CD4-positive, alpha-beta T cell treated with Interleukin-17A for 4 hours (primary cell): ENCODE measurements at places on chromosomes 6 and 20.

GRCh38 chr20:21557241-21558020 is 43.6 kb upstream of the NKX2-2 start:
- peak; percentile 57 for DNase-seq

DNA sequence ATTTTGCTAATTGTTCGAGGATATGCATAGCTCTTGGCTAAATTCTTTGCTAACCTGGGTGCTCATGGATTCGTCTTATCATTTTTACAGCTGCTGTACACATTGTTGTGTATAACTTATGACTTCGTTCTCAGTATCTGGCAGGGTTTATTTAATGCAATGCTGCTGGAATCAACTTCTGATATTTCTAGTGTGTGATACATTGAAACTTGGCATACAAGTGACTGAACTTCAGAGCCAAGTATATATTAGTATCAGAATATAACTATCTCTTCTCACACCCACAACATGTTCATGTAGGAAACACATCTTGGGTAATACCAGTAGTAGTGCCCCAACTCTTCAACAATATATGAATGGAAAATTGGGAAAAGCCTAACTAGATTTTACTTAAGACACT is 764.2 kb downstream of the TENT5A start:
- DNase-seq, result no peak

DNA sequence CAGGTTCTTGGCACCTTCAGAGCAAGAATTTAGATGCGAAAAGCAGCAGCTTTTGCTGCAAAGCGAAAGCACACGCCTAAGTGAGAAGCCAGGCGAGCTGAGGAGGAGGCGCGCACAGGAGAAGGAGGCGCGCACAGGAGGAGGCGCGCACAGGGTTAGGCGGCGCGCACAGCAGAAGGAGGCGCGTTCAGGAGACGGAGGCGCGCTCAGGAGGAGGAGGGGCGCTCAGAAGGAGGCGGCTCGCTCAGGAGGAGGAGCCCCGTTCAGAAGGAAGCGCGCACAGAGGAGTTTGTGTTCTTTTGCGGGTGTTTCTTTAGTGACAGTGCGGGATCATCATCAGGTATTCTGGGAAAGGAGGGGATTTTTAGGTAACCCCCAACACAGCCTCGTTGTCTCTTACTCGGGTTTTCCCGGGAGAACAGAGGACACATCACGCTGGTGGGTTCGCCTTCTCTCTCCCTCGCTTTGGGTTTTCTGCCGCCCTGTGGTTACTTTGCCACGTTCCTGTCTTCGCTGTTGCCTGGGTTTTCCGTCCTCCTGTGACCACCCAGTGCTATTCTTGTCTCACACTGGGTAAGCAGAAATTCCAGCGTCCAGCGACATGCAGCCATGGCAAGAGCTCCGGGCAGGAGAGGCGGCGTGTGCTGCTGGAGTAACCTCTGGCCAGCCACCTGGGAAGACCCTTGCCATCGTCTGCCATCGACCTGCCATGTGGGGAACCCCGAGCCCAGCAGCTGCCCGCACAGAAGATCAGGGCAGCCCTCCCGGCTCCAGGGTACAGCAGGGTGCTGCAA is 47.0 kb downstream of the WDR27 start:
- peak; percentile 77 for DNase-seq

DNA sequence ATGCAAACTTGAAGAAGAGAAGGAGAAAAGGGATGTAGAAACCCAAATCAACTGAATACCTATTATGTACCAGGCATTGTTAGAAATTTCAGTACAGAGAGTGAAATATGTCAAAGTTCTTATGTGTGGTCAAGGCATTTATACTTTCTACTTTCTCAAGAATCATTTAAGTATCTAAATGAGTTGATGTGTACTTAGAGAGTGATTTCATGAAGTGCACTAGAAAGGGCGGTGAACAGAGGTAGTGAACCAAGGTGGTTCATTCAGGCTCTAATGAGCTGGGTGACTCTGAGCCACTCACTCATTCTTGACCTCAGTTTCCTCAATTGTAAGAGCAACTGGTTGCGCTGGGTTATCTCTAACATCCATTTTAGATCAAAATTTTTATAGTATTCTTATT is 3.3 kb downstream of the PDE7B start:
- DNase-seq, result no peak

- peak; percentile 75 for DNase-seq
These were observed 7.5 kb downstream of the CCM2L start for GRCh38 chr20:32017711-32018251.

DNA sequence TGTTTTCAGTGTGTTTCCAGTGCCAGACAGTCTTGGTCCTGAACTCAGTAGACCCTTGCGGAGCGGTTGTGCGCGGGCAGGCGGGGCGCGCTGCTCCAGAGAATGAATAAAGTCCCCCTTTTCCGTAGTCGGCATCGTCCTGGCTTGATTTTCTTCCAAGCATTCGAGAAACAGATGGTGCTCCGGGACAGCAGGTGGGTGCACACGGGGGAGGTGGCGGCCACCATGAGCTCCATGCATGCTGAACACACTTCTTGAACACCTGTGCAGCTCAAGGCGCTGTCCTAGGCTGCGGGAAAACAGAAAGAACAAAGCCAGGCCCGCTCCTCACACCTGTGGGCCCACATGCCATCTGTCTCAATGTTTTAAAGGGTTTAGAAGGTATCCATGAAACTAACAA is 125.2 kb downstream of the TAF4 start:
- DNase-seq, result no peak

- no peak for DNase-seq
These were observed 54.8 kb upstream of the SPDEF start for GRCh38 chr6:34610819-34611477.

DNA sequence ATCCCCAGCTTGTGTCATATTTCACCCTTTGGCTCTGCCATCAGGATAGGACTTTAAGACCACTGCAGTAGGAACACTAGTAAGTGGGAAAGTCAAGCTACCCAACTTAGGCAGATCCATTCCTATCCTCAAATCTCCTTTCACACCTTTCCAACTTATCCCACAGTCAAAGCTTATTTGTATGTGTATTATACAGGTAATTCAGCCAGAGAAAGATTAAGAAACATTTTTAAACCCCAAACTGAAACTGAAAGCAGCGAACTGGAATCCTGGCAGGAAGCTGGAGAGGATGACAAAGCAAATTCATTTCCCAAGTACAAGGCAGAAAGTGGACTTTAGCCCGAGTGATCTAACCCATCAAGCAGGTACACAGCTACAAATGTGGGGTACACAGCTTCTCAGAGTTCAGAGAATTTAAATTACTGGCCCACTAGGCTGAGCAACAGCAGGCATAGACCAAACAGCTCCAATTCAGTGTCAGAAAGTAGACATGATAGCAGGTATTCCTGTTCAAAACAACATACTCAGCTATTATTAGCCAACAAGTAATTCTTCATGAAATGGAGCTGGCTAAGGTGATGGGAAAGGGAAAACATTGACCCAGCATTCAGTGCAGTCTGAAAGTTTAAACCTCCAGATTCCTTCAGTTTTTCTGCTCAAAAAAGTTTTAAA is 39.1 kb downstream of the ILRUN start:
- DNase-seq, result no peak

DNA sequence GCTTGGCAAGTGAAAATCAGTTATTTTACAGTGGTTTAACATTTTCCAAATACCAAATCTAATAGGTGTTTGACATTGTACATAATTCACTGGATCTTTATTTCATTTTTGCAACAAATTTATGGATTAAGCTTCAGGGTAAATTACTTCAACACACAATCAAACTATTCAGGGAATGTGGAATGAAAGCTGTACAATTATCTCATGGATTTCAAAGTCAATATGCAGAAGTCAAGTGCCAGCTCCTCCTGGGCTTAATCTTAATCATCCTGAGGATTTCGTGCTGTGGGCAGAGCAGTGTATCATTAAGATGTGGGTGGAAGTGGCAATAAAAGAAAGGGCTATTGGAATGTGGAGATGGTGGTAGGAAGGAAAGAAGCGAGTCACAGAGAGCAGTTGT is 548.8 kb downstream of the COL12A1 start:
- no peak for DNase-seq

- DNase-seq, result no peak
These were observed 12.4 kb downstream of the TFB1M start for GRCh38 chr6:155301867-155302266.

- DNase-seq, result no peak
These were observed 139.1 kb upstream of the LAMP5 start for GRCh38 chr20:9375221-9375681.

GRCh38 chr6:164570801-164571200 is 738.6 kb downstream of the C6orf118 start:
- DNase-seq, result no peak

- DNase-seq, result peak; percentile 4
These were observed 61.4 kb downstream of the BMP2 start for GRCh38 chr20:6828794-6829423.

- DNase-seq, result no peak
These were observed 5.6 kb downstream of the CST3 start for GRCh38 chr20:23631981-23632710.

DNA sequence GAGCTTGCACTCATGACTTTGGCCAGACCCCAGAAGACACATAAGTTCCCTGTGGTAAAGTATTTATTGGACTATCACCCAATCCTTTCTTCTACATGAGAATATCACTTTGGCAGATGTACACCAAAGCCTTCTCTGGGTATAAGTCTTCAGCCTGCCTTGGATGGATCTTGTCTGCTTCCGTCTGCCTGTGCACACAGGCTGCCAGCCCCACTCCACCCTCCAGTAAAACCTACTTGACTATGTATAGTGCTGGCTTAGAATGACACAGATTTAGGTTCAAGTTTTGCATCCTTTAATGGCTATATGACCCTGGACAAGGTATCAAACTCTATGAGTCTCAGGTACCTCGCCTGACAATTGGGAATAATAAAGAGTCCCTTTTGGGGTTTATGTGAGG is 63.4 kb downstream of the BACH2 start:
- DNase-seq, result peak; percentile 41

DNA sequence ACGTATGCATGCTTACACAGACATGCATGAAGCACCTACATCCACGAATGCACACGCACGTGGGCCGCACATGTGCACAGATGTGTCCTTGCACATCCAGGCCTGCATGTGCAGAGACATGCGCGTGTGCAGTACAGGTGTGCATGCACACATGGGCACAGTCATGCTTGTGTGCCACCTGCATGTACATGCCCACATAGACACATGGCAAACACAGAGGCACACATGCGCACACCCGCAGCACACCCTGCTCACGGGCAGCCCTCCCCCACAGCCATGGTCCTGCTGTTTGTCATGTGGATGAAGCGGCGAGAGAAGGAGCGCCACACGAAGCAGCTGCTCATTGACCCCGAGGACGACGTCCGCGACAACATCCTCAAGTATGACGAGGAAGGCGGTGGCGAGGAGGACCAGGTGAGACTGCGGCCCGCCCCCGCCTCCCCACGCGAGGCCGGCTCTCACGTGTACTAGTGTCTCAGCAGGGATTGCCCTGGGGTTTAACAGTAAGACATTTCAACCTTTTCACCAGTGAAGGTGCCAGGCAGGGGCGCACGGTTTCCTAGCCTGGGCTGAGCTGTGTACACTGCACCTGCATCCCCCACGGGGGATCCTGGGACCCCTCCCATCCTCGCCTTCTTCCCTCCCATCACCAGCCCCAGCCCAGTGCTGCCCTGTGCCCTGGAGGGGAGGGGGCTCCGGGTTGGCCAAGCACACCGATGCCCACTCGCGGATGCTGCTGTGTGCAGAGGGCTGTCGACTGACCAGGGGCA is 132.8 kb downstream of the TAF4 start:
- DNase-seq, result no peak

- no peak for DNase-seq
These were observed 81.5 kb downstream of the KIF13A start for GRCh38 chr6:17905611-17906592.

- DNase-seq, result no peak
These were observed 8.0 kb downstream of the PNISR start for GRCh38 chr6:99416892-99417767.

DNA sequence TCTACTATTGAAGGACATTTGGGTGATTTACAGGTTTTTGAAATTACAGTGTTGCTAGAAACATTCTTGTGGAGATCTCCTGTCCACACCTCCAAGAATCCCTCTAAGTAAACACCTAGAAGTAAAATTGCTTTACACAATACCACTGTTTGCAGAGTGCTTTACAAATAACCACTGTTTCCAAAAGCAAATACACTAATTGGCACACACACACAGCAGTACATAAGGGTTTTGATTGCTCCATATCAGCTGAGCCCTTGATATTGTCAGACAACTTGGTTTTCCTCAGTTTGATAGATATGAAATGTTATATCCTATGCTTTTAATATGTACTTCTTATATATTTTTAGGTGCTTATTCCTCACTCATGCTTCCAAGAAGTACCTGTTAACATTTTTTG is 6.3 kb downstream of the HMGN4 start:
- no peak for DNase-seq

GRCh38 chr6:28751514-28751913 is 172.3 kb downstream of the TRIM27 start:
- no peak for DNase-seq

- no peak for DNase-seq
These were observed 17.9 kb upstream of the KIF25 start for GRCh38 chr6:167979436-167980139.

- no peak for DNase-seq
These were observed 16.8 kb downstream of the RPP40 start for GRCh38 chr6:4986999-4987398.

GRCh38 chr6:15171026-15171425 is 74.8 kb upstream of the JARID2 start:
- no peak for DNase-seq

DNA sequence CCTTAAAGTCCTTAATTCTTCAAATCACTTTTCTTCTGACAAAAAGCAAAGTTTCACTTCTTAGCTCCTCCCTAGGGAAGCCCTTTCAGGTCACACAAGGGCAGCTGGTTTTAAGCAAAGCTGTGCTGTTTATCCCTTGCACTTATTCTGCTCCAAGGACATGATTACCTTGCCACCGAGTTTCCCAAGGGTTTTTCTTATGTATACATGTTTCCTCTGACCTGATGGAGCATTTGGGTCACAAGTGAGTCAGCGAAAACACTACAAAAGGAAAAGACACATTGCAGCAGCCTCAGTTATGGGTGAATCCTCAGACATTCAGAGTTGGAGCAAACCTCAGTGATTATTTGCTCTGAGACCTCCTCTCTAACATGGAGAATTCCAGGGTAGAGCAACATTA is 26.6 kb upstream of the ILRUN start:
- DNase-seq, result no peak

DNA sequence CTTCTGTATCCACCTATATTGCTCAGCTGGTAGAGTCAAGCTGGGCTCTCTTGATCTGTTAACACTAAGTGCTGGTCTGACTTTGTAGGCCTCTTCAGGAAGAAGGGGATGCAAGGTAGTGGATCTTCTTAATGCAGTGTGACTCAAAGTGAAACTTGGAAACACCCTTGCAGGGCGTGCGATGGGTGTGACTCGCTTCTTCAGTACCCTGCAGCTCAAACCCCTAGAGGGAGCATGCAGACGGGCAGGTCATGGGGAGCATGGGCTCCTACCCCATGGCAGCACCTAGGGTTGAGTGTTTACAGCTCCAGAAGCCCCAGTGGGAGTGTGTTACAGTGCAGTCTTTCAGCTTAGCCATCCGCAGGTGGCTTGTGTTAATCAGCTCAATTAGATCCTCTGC is 757 bp upstream of the SAMD3 start:
- DNase-seq, result peak; percentile 75
